ENCODE measurements at places on chromosomes 1 and 21.

DNA sequence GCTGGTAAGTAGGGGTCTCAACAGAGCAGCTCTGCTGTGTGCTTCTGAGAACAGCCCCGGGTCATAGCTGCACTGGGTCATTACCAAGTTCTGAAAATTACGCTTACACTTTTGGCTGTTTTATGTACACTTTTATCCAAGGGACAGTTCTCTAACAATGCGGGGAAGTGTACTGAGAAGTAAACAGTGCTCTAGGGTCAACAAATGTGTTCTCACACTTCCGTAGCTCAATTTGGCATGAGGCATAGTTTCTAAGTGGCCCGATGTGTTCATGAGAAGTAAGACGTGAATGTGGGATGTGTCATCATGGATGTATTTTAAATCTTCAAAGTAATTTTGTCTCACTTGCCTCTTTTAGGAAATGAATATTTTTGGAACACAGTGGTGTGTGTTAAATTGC lies 10.9 kb upstream of the VAMP3 start:
- DNase-seq, result no peak

DNA sequence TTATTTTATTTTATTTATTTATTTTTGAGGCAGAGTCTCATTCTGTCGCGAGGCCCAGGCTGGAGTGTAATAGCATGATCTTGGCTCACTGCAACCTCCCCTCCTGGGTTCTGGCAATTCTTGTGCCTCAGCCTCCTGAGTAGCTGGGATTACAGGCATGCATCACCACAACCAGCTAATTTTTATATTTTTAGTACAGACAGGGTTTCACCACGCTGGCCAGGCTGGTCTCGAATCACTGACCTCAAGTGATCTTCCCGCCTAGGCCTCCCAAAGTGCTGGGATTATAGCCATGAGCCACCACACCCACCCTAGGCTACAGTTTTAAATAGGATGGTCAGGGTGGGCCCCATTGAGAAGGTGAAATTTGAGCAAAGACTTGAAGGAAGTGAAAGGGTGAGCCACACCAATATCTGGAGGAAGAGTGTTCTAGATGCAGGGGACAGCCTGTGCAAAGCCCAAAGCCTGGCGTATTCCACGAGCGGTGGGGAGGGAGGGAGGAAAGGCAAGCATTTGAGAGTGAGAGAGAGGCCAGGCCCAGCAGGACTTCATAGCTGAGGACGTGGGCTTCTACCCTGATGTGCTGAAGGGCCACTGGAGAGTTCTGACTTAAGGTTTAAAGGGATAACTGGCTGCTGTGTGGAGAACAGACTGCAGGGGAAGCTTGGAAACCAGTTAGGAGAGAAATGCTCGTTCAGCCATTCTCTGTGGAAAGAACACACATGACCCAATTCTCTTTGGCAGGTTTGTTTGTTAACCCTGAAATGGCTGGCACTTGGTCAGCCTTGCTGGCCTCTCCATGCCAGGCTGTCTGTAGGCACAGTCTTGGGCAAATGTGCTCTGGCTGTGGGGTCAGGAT lies 62.6 kb upstream of the FAM20B start:
- DNase-seq, result no peak

DNA sequence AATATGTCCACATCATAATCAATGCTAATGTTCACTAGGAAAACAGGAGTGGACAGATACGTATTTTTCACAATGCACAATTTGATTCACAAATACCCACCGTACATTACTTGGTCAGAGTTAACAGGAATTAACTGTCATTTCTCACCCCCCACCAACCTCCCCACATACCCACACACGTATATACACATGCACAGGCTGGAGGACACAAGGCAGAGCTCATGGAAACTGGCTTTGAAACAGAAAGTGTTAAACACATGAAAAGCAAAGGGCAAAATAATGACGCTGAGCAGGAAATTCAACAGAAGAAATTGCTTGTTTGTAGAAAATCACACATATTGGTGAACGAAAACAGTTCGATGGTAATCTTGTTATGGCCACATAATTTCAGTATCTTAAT lies 188.4 kb upstream of the DMRTA2 start:
- no peak for DNase-seq

GRCh38 chr1:230153641-230154296 lies 86.7 kb downstream of the GALNT2 start:
- DNase-seq, result no peak

DNA sequence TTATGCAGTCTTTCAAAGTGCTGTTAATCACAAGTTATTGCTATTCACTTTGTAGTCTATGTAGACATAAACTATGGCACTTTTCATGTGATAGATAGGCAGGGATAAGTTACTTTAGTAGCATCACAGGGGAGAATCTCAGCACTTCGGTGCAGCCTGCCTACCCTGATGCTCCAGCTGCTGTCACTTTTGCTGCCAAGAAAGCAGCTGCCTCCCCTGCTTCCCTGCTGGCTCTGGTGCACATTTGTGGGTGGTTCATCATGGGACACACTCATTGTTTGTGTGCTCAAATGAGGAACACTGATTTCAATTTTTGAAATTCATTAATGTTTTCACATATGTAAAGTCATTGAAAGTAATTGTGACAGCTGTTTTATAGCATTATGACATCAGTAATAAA lies 272.6 kb downstream of the S1PR1 start:
- no peak for DNase-seq

DNA sequence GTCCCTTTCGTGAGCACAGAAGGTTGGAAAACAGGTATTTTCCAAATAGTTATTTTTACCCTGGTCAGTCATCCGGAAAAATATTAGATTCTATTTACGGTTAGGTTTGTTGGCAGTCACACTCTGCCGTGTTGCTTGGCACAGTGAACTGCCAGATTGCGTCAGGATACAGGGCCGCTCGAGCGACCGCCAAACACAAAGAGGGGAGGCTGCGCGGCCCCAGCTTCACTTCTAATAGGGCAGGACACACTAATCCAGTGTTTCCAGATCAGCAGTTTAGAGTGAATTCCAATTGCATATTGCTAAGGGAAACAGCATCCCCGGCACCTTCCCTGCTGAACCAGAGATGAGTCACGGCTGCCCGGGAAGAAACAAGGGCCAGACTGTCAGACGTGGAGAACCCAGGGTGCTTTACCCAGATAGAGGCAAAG lies 22.9 kb downstream of the UMODL1 start:
- DNase-seq, result no peak

DNA sequence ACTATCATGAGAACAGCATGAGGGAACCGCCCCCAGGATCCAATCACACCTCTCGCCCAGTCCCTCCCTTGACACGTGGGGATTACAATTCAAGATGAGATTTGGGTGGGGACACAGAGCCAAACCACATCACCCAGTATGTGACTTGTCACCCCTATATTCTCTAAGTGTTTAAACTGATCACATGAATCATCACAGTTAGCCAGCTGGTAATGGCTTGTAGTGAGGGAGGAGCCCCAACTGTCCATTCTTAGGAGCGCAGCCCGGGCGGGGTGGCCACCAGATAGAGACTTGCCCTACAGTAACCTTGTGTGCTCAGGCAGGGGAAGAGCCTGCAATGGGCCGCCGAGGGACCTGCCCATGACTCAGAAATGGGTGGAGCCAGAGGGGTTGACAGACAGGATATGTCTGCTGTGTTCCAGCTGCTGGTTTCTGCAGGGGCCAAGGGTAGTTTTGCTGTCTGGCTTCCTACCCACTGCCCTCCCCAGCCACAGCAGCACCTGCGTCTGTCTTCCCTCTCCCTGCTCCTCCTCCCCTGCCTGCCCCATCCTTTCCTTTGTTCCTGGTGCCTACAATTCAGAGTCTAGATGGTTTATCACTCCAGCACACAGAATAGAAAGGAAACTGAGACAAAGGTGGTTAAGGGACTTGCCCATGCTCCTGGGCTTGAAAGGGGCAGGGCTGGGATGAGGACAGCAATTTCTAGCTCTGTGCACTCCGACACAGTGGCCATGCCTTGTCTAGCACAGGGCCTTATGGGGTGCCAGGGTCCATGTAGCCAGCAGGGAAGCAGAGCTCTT lies 9.2 kb downstream of the ABCG1 start:
- no peak for DNase-seq

- no peak for DNase-seq
These were observed 63.5 kb downstream of the ETS2 start for GRCh38 chr21:38869196-38869595.

DNA sequence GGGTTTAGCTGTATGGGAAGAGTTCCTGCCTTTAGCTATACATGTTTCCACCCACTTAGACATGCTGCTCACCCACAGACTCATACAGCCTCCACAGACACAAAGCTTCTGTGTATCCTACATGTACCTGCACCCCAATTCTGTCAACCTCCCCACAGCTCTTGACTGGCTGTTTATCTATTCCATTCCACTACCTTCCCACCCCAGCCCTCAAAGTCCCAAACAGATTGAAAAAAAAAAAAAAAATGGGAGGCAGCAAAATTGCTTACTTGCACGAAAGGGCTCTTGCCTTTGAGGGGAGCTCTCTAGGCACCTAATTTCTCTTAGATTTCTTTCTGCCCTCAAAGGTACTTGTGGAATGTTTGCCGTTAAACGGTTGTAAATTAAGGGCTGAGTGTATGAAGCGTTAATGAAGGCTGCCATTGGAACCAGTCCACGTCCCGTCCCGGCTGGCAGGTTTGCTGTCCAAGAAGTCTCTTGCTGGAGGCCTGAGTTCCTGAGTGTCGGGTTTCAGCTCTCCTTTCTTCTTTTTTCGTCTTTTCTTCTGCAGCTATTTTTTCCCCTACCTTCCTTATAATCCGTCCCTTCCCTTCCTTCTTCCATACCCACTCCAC lies 43.6 kb downstream of the PBX1 start:
- DNase-seq, result no peak

DNA sequence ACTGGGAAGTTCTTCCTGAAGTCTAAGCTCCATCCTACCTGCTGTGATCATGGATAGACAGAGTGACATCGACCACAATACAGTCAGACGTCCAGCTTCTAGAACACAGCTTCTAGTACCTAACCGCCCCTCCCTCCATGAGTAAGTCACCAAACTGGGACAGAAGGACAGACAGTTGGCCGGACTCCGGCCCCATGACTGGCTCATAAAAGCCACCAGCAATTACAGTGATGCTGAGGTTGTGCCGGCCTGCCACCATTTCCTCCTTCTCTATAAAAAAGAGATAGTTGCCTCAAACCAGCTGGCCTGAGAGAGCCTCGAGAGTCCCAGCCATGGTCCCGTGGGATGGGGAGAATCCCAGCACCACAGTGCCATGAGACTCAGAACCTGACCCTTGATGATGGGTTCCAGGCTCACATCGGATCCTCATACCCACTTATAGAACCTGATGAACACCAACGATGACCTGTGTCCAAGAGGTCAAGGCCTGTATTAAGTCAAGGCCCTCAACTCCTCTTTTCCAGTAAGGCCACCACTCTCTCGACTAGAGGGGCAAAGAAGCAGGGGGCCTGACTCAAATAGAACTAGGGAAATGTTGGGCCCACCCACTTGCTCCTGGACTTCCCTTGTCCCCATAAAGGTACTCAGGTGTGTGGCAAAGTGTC lies 3.4 kb downstream of the MEF2D start:
- DNase-seq, result no peak

DNA sequence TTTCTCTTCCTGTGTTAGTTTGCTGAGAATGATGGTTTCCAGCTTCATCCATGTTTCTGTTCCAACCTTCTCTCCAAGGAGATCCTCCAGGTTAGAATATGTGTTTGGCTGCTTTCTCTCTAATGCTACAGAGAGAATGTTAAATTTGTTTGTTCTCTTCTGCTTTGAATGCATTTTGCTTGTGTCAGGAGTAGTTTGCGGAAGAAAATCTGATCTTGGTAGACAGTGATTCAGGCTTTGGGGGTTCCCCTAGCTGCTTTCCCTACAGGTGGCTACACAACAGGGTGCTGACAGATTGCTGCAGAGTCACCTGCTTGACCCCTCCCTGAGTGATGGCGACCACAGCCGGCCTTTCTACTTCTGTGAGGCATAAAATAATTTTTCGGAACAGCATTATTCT lies 41.8 kb downstream of the MACO1 start:
- no peak for DNase-seq

DNA sequence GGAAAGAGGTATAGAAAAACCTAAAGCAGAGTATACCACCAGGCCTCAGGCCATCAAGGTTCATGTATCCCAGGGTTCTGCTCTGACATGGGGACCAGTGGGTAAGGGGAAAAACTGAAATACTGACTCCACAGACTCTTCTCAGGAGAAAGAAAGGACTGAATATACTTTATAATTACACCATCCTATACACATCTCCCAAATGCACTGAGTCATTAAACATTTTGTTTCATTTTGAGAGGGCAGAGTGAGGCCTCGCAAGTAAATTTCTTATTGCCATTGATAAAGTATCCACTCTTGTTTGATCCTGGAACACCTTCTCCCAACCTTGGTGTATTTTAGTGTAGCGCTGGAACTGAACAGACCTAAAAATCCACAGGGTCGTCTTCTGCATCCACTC lies 247.9 kb downstream of the SLC45A1 start:
- no peak for DNase-seq

- DNase-seq, result no peak
These were observed 114.3 kb upstream of the GFI1 start for GRCh38 chr1:92601044-92601443.

- no peak for DNase-seq
These were observed 109.0 kb downstream of the FAF1 start for GRCh38 chr1:50851034-50851433.

DNA sequence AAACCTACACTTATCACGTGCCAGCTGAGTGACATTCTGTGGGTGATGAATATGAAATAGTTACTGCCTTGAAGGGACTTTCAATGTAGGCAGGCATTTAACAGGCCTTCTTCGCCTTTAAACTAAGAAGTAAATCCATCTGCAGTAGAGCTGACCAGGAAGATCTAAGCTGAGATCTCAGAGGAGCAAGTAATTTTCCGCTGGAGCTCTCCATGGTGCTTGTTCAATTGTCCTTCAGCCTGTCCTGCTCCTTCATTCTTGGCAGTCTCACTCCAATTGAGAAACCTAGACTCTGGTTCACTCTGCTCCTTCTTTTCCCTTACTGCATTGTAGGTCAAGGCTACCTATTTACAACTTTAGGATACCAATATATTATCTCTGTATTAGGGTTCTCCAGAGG lies 183.5 kb downstream of the HMCN1 start:
- no peak for DNase-seq

DNA sequence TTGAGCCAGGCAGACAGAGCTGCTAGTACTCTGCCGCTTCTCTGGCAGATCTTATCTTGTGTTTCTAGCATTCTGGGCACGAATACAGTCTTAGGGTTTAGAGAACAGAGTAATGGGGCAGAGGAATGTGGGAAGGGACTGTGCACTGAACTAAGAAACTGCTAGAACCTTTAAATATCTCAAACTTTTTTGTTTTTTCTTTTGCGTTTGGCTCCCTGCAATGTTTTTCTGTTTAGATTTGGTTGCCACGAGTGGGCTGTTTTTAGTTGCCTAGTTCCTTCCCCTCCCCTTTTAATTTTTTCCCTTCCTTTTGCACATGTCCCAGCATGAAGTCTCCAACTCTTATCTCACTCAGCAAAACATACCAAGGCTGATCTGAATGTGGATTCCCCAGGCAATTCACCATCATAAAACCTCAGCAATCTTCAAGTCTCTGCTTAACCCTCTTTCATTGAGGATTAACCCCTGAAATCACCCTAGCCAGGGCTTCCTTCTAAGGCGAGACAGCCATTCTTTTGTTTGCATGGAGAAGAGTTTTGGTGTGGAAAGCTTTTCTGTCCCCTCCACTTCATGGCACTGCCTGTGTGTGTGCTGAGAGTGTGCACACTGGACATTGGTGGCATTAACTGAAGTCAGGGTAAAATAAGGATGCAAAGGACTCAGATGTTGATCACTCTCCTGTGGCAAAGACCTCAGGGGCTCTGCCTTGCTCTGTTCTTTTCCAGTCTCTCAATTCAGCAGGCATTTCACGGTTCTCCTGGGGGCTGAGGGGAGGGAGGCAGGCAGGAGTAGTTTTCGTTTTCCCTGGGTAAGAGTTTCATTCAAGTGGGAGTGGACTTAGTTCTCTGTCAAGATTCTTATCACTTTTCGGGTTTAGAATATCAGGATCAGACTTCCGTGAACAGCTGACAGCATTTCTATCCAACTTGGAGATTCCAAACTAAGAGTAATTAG lies 2.8 kb upstream of the ATF3 start:
- no peak for DNase-seq
